ENCODE measurements at places on chromosomes 11 and 22.

DNA sequence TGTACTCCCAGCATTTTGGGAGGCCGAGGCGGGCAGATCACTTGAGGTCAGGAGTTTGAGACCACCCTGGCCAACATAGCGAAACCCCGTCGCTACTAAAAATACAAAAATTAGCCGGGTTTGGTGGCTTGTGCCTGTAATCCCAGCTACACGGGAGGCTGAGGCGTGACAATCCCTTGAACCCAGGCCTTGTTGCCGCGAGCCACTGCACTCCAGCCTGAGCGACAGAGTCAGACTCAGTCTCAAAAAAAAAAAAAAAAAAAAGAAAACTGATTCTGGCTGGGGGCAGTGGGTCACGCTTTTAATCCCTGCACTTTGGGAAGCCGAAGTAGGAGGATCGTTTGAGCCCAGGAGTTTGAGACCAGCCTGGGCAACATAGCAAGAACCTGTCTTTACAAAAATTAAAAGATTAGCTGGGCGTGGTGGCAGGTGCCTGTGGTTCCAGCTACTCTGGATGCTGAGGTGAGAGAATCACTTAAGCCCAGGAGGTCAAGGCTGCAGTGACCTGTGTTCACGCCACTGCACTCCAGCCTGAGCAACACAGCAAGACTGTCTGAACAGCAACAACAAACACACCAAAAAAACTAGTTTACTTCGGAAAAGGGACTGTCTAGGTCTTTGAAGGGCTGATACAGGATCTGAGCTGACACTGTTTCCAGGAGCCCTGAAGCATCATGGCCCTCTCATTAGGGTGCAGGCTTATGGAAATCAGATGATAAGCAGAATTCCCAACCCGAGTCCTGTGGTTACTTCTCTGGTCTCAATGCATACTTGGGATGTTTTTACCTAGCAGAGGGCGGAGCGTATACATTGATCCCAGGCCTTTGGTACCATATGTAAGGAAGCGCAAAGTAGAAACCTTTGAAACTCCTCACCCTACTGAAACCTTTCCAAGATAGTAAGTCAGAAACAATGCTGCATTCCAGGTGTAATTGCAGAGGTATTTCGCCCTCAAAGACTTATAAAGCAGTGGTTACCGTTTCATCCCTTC is 1.8 kb upstream of the CHKB start:
- no peak for DNase-seq

GRCh38 chr11:27088353-27088752 is 47.7 kb downstream of the BBOX1 start:
- no peak for DNase-seq

DNA sequence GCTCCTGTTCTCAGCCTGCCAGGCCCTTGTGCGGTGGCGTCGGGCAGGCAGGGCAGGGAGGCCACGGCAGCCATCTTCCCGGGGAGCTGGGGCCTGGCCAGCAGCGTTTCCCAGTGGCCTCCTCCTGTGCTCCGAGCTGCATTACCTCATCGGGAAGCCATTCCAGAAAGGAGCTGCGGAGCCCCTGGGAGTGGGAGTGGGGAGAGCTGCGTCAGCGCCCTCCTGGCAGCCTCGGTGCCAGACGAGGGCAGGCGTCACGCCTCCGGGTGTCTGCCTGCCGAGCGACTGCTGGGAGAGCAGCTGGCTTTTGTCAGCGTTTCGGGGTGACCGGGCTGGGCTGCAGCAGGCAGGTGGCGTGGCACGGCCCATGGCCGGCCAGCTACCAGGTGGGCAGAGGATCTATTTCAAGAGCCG is 30.9 kb upstream of the WNT7B start:
- no peak for DNase-seq

DNA sequence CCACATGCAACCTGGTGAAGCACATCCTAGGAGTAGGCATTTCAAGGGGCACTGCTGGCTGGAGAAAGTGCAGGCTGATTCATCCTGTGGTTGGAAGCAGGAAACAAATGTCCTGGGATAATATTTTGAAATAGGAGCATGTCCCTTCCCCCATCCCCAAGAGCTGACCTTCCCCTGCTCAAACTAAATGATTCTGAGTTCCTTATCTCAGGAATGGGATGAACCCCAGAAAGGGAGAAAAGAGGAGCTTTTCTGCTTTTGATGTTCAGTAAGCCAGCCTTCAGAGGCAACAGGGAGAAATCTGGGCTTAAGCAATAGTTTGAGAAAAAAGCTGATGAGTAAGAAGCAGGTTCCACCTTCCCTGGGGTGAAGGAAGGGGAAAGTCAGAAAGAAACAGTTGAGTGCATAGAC is 19.5 kb upstream of the SPON1 start:
- no peak for DNase-seq

GRCh38 chr11:57499983-57500461 is 15.5 kb downstream of the SLC43A1 start:
- DNase-seq = no peak

- peak; percentile 51 for DNase-seq
Observed at GRCh38 chr11:74670171-74670570, 61.1 kb downstream of the CHRDL2 start.

DNA sequence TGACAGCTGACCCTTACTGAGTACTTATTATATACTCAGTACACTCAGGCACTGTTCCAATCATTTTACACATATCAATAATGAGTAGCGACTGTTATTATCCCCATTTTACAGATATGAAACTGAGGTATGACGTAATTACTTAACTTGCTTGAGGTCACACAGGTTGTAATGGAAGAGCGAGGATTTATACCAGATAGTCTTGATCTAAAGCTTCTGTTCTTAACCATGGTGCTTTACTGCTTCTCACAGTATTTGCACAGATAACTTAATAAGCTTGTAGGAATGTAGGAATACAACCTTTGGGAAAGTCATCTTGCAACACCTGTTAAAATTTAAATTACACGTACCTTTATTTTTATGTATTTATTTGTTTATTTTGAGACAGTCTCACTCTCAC is 31.7 kb upstream of the TMEM135 start:
- DNase-seq = no peak

DNA sequence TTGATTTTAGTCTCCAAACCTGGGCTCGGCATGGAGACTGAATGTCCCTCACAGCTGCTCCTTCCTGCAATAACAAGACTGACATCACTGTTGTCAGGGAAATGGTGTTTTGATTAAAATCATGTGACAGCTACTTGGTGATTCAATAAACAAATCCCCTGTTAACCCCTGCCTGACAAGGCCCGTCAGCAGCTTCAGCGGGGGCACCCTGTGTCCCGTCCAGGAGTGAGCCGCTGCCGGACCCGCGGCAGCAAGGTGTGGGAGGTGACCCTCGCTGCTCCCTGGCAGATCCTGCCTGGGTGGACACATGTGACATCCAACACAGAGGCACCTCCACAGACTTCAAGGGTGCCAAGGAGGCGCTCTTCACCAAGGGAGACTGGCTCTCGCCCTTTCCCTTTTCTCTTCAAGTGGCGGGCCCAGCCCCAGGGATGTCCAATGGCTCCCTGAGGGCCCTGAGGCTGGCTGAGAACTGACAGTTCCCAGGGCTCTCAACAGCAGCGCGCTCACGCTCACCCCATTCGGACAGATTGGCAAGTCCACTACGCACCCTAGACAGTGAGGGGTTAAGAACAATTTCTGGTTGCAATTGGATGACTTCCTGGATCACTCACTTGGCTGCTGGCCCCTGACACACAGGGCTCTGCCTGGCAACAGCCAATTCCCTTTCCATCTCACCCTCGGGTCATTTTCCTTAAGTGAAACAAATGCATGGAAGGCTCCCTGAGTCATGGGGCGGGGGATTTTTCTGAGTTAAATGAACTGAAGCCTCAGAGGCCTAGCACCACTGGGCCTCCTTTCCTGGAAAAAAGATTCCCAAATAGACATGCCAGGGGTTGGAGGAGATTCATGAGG is 30.7 kb downstream of the PPP2R1B start:
- DNase-seq = peak; percentile 94

DNA sequence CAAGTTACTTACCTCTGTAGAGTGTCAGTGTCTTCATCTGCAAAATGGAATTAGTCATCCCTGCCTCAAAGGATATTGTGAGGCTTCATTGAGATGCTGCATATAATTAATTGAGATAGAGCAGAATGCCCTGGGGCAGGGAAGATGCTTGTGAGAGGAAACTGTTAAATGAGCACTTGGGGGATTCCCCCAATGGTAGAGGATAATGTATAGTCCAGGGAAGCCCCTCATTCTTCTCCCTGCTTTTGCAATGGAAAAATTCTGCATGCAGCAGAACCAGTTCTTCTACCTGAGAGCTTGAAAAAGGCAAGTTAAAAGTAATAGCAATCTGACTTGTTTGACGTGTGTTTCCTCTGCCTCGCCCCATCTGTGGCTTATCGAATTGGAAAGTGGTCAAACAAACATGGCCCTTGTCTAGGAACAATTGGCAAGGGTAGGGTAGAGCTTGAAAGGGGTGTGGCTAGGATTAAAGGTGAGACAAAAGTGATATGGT is 90.9 kb downstream of the NAV2 start:
- no peak for DNase-seq

- no peak for DNase-seq
Observed at GRCh38 chr22:27749597-27750225, 51.8 kb downstream of the MN1 start.

DNA sequence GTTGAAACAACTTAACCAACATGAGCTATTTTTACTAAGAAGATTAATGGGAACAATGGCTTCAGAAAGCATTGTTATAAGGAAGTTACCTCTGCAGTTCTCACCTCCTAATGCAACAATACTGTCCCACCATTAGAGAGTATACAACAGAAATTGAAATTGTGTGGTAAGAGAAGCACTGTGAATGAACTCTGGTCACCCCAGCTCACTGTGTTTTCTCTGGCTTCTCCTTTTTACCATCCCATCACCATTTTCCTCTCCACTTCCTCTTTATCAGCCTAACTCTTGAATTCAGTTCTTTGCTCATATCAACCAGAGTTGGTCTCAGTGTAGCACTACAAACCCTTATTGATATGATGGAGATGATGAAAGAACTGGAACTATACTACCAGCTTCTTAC is 138.0 kb upstream of the POU2AF2 start:
- DNase-seq = no peak

DNA sequence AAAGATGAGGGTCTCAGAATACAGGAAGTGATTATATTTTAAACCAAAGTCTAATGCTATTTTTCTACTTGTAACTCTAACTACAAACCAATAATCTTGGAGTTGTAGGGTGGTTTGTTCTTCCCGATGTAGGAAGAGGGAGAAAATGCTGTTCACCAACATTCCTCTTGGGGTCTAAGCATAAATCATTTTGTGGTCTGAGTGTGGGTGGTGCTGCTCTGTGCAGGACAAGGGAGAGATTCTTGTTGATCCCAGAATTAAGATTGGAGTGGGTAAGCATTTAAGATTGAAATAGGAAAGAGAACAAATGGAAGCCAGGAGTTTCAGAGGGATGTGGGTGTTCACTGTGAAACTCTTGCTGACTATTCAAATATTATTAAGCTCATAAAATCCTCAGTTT is 38.6 kb upstream of the MMP13 start:
- DNase-seq = no peak

GRCh38 chr22:36595940-36596339 is 67.0 kb upstream of the EIF3D start:
- no peak for DNase-seq

DNA sequence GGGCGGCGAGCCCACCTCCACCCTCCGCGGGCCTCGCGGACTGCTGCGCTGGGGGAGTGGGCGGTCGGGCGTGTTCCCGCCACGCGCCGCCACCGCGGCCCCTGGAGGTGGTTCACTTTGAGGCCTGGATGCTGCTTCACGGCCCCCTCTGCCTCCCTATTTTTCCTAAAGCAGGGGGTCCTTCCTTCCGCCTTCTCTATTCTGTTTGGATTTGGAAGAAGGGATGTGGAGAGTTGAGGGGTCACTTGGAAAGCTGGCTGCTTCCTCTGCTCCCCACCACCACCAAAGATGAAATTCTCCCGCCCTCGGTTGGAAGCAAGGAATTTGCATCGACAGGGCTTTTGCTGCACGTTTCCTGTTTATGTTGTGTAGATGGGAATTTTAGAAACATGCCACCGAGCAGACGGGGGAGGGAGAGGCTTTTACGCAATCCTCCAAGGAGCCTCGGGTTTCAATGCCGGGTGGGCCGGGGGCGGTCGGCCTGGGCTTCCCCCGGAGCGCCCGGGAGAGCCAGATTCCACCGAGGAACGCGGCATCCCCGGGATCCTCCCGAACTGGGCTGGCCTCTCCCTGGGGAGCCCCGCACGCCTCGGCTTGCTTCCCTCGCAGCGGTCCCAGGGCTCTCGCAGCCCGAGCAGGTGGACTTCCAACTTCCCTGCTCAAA is 403 bp upstream of the SBF2 start:
- peak; percentile 87 for DNase-seq

- no peak for DNase-seq
Observed at GRCh38 chr11:44575288-44575672, 9.8 kb downstream of the CD82 start.

- no peak for DNase-seq
Observed at GRCh38 chr22:42960531-42961399, 54.2 kb downstream of the PACSIN2 start.

DNA sequence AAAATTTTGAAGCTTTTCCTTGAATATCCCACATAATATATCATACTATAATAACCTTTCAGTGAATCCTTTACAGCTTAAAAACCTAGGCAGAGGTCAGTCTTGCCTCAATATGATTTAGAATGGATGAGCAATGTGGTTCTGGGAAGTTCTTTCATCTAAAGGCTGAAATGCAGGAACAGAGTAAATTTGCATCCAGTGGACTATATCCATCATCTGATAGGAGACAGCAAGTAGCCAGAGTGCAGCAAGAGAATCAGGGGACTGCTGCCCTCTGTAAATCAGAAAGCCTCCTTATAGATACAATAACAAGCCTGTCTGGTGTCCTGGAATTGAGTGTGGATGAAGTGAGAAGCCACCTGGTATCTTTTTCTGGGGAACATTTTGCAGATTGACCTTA is 748.3 kb upstream of the CCDC90B start:
- DNase-seq = no peak

DNA sequence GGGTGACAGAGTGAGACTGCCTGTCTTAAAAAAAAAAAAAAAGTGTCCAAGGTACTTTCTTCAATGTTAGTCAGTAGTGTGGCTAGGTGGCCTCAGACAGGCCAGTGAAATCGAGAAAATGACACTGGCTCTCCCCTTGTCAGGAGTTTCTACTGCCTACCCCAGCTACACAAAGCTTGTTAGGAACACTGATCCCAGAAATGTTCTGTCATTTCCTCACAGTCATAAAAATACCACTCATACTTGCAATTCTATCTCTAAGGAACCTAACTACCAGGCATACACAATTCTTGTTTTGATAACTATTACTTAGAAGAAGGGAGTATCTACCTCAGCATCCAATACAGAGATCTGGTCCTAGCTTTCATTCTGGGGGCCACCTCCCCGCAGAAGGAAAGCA is 31.3 kb downstream of the ATP6V1E1 start:
- no peak for DNase-seq

GRCh38 chr22:39246217-39246616 is 1.4 kb upstream of the PDGFB start:
- no peak for DNase-seq

- DNase-seq = no peak
Observed at GRCh38 chr11:111555255-111555654, 14.7 kb downstream of the LAYN start.

GRCh38 chr11:72704783-72705265 is 30.6 kb upstream of the PDE2A start:
- no peak for DNase-seq

GRCh38 chr11:103659206-103659618 is 377.2 kb upstream of the DDI1 start:
- DNase-seq = no peak

GRCh38 chr11:82992223-82992622 is 79.5 kb downstream of the RAB30 start:
- no peak for DNase-seq
